Naive thymus-derived CD8-positive, alpha-beta T cell (primary cell): ENCODE measurements at places on chromosomes 1 and 21.

DNA sequence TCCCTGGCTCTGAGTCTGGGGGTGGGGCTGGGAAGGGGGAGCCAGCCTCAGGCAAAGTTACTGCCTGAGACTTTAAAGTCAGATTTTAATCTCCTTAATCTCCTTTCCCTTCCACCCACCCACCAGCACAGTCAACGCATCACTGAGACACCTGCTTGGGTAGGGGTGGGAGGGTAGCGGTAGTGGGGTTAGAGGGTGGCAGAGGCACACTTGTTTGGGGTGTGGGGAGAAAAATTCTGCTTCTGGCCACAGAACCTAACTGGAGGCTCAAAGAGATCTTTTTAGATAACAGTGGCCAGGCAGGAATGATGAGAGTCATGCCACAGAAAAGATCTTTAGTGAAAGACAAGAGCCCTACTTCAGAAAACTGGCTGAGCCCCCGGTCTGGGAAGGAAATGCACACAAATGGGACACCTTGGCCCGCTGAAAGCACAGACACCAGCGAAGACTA is 44.1 kb downstream of the CD247 start:
- DNase-seq = peak; percentile 69
- peak overlapping the region; percentile 91 for H3K4me3 ChIP-seq
- H3K4me1 ChIP-seq = peaks cover 92% of the 10 kb centered on the region
- no peaks in the 10 kb centered on the region for H3K27me3 ChIP-seq

DNA sequence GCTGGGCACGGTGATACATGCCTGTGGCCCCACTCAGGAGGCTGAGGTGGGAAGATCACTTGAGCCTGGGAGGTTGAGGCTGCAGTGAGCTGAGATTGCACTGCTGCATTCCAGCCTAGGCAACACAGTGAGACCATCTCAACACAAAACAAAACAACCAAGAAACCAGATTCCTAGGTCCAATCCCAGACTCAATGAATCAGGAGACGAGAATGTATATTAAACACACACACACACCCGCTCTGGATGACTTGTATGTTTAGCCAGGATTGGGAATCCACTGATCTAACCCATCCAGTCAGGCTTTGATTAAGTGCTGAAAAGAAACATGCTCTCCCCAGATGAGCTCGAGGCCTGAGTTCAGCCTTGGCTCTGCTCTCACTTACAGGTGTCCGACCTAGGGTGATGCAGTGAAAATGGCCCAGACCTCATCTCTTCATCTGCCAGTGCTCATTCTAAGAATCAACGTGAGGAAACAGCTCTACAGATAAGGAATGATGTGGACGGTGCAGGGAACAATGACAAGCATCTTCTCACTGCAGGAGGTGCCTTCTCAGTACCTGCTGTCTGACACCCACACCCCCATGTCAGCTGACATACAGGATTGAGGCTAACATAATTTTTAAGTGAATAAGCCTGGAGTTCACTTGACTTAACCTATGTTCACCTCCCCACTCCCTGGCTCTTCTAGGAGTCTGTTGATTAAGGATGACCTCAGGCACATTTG is 15.3 kb upstream of the SRSF4 start:
- H3K4me3 ChIP-seq = no peak overlapping the region
- H3K27me3 ChIP-seq = no peaks in the 10 kb centered on the region
- H3K27ac ChIP-seq = no peak overlapping the region
- peaks cover 45% of the 10 kb centered on the region for H3K36me3 ChIP-seq

DNA sequence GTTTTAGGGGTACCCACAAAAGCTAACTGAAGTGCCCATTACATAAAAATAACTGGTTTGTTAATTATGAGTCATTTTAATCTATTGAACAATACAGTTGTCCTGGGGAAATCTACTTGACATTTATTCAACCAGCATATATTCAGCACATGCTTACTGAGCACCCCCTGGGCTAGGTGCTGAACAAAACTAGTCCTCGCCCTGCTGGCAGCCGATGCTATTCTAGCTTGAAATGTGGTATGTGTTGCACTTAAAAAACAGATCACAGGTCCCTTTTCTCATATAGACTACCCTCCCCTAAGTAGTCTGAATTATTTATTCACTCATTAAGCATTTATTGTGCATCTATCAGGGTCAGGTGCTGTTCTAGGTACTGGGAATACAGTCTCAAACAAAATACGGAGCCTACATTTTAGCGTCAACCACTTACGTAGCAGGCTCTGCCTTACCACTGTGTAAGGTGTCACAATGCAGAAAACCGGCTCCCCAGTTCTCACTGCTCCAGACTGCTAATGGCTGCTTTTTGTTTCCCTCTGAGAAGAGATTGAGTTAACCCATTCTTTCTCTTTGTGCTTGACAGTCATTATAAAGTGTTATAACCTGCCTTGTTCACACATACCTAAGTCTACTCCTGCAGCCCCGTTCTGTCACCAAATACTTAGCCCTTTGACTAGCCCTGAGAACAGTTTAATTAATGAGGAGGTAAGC is 57.1 kb downstream of the ADCY10 start:
- H3K4me1 ChIP-seq = no peaks in the 10 kb centered on the region
- DNase-seq = no peak
- H3K36me3 ChIP-seq = no peaks in the 10 kb centered on the region

- peaks cover 21% of the 10 kb centered on the region for H3K36me3 ChIP-seq
- peaks cover 24% of the 10 kb centered on the region for H3K4me1 ChIP-seq
- H3K27ac ChIP-seq = peak overlapping the region; percentile 25
These were observed 76.7 kb upstream of the ZNF326 start for GRCh38 chr1:89918127-89918793.

- no peak overlapping the region for H3K27ac ChIP-seq
- H3K36me3 ChIP-seq = no peaks in the 10 kb centered on the region
- no peaks in the 10 kb centered on the region for H3K4me1 ChIP-seq
- peaks cover 3% of the 10 kb centered on the region for H3K27me3 ChIP-seq
- H3K4me3 ChIP-seq = no peak overlapping the region
These were observed 63.2 kb downstream of the DIRAS3 start for GRCh38 chr1:67987046-67987799.

GRCh38 chr21:26969971-26970725 is 3.3 kb upstream of the ADAMTS5 start:
- DNase-seq = no peak
- peaks cover 10% of the 10 kb centered on the region for H3K27me3 ChIP-seq
- H3K4me1 ChIP-seq = peaks cover 2% of the 10 kb centered on the region
- H3K27ac ChIP-seq = no peak overlapping the region
- H3K36me3 ChIP-seq = no peaks in the 10 kb centered on the region

DNA sequence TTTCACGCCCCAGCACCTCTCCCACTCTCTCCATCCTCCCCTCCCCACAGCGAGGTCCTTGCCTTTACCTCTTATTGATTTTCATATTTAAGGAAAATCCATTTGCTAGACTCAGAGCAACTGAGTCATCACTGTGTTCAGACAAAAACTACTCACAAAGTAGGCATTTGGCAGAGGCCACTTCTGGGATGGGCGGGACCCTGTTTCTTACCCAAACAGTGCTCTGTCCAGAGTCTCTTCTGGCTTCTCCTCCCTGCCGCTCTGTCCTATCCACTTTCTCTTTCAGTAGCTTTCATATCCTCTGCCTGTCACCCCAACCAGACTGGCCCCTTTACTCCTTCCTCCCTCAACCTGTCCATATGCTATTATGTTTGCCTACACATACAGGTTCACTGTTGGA is 2.4 kb upstream of the NAV1 start:
- H3K27me3 ChIP-seq = peaks cover 41% of the 10 kb centered on the region
- no peaks in the 10 kb centered on the region for H3K36me3 ChIP-seq
- H3K4me3 ChIP-seq = no peak overlapping the region
- no peak for DNase-seq
- H3K27ac ChIP-seq = no peak overlapping the region
- peaks cover 28% of the 10 kb centered on the region for H3K4me1 ChIP-seq

DNA sequence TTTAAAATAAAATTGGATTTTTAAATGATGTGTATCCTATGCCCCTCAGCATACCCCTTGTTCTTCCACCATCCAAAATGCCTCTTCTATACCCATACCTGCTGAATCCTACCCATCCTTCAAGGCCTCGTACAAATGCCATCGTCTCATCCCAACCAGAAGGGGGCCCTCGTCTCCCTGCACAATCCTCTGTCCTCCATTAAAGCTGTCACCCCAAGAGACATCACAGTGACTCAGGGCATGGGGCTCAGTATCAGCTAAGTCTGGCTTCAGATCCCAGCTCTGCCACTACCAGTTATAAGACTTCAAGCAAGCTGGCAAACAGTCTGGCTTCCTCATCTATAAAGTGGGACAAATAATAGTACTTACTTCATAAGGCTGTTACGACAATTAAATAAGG is 23.8 kb downstream of the IGFN1 start:
- H3K27me3 ChIP-seq = peaks cover 8% of the 10 kb centered on the region
- no peak overlapping the region for H3K27ac ChIP-seq
- H3K4me3 ChIP-seq = no peak overlapping the region
- no peaks in the 10 kb centered on the region for H3K4me1 ChIP-seq

DNA sequence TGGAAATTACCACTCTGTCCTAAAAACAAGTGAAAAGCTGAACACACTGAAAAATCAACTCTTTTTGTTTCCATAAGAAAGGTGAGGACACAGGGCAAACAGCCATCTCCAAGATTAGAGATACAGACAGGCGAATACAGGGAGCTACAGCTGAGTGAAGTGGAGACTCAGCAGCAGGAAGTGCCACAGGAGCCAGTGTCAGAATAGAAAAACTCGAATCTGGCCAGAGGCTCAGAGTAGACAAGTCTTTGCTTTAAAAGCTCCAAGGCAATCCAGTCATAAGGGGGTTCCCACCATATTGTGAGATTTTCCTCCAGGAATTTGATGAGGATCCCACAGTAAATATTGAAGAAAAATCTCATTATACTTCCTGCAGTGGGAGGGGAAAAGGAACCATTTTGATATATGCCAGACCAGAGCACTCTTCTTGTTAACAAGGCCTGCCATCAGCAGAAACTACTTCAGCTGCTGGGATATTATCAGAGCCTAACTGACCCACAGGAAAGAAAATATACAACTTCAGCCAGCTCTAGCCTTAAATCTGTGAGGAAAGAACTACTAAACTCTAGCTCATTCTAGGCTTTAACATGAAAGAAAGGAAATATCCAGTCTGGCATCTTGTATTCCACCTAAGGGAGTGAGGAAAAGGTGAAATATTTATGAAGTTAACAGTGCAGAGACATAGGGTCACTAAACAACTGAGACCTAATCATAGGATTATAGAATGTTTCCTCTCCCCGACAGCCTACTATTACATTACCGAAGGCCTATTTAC is 256.2 kb upstream of the OLFM3 start:
- no peaks in the 10 kb centered on the region for H3K36me3 ChIP-seq
- no peak for DNase-seq
- no peak overlapping the region for H3K27ac ChIP-seq
- H3K4me3 ChIP-seq = no peak overlapping the region
- no peaks in the 10 kb centered on the region for H3K27me3 ChIP-seq

GRCh38 chr1:232511172-232511571 is 118.8 kb downstream of the SIPA1L2 start:
- H3K27me3 ChIP-seq = peaks cover 38% of the 10 kb centered on the region
- H3K4me3 ChIP-seq = no peak overlapping the region
- H3K4me1 ChIP-seq = no peaks in the 10 kb centered on the region
- DNase-seq = no peak
- H3K36me3 ChIP-seq = no peaks in the 10 kb centered on the region

GRCh38 chr1:2583331-2583791 is 3.2 kb upstream of the PRXL2B start:
- peak overlapping the region; percentile 97 for H3K27ac ChIP-seq
- no peaks in the 10 kb centered on the region for H3K27me3 ChIP-seq
- no peak for DNase-seq

GRCh38 chr1:64826991-64827390 is 82.1 kb downstream of the RAVER2 start:
- no peak overlapping the region for H3K4me3 ChIP-seq
- peaks cover 41% of the 10 kb centered on the region for H3K4me1 ChIP-seq
- H3K27ac ChIP-seq = peak overlapping the region; percentile 74
- no peak for DNase-seq
- no peaks in the 10 kb centered on the region for H3K27me3 ChIP-seq
- H3K36me3 ChIP-seq = no peaks in the 10 kb centered on the region

DNA sequence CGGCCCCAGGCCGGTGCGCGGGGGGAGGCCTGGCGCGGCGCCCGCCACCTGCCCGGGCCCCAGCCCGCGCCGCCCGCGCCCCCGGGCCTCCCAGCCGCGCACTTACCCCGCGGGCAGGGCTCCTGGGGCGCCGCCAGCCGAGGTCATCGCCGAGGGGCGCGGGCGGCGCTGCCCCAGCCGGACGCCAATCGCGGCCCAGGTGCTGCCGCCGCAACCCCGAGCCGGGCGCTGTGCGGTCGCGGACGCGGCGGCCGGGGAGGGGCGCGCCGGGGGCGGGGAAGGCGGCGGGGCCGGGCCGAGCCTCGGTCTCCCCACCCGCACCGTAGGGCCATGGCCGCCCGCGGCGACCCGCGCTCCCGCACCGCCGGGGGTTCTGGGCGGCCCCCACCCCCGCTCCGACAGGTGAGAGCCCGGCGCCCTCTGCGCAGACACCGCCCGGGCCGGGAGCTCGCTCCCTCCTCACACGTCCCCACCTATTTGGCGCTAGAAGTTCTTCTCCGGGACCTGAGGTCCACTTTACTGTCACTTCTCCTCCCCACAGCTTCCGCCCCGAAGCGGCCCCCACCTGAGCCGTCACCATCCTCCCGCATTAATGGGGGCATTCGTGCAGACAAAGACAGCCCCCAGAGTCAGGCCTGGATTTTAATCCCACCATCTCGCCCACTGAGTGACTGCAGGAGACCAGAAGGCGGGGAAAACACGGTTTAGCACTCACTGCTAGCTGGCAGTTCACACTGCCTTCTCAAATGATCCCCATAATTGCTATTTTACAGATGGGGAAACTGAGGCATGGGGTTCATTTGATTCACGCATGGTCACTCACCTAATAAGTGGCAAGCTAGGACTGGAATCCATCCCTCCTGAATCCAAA is at the start of gene TTC39A:
Gene TTC39A (minus strand): TSS at position 232 of the 871 bp plus-strand sequence. CDS start 85 bp downstream, at position 147.
- H3K27me3 ChIP-seq = peaks cover 45% of the 10 kb centered on the region
- peaks cover 8% of the 10 kb centered on the region for H3K4me1 ChIP-seq
- peak within 1 kb of the TSS; percentile 74 for H3K4me3 ChIP-seq

DNA sequence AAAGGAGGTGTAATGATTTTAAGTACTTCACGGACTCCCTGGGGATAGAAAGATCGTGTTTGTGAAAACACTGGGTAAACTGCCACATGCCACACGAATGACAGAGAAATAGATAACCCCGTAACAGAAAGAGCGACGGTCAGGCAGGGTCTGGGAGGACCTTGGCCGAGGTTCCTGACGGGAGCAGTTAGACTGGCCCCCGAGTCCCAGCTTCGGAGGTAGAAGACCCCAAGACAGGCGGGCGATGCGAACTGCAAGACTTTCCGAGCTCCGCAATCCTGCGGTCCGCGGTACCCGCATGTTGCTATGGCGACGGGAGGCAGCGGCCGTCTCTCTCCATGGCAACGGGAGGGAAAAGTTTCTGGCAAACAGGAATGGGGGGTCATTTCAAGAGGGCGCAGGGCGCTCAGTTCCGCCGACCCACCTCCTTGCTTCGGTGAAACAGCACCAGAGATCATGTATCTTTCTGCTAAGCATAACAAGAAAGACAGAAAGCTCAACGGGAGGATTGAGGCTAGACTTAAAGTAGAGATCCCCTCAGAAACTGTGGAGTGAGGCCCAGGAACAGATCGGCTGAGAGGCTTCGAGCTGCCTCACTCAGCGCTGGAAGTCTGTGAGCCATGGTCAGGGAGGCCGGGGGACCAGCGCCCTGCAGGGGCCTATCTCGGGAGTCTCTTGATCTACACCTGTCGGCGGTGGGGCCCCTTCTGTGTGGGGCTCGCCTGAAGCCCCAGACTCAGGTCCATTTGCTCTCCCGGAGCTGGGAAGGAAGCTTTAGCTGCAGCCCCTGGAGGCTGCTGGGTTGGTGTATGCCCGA is 685 bp upstream of the SYT6 start:
- DNase-seq = peak; percentile 9
- H3K27me3 ChIP-seq = peaks cover 35% of the 10 kb centered on the region
- H3K27ac ChIP-seq = no peak overlapping the region
- H3K36me3 ChIP-seq = no peaks in the 10 kb centered on the region
- peak overlapping the region; percentile 77 for H3K4me3 ChIP-seq
